Activated CD8-positive, alpha-beta T cell treated with anti-CD3 and anti-CD28 coated beads for 36 hours (primary cell): ENCODE measurements at places on chromosomes 5 and 9. TPM values are rescaled to one million over a fixed set of nuclear protein-coding genes. Genes with fewer than 3 reads are reported as not detected.

Gene FAXDC2
- not detected for total RNA-seq

DNA sequence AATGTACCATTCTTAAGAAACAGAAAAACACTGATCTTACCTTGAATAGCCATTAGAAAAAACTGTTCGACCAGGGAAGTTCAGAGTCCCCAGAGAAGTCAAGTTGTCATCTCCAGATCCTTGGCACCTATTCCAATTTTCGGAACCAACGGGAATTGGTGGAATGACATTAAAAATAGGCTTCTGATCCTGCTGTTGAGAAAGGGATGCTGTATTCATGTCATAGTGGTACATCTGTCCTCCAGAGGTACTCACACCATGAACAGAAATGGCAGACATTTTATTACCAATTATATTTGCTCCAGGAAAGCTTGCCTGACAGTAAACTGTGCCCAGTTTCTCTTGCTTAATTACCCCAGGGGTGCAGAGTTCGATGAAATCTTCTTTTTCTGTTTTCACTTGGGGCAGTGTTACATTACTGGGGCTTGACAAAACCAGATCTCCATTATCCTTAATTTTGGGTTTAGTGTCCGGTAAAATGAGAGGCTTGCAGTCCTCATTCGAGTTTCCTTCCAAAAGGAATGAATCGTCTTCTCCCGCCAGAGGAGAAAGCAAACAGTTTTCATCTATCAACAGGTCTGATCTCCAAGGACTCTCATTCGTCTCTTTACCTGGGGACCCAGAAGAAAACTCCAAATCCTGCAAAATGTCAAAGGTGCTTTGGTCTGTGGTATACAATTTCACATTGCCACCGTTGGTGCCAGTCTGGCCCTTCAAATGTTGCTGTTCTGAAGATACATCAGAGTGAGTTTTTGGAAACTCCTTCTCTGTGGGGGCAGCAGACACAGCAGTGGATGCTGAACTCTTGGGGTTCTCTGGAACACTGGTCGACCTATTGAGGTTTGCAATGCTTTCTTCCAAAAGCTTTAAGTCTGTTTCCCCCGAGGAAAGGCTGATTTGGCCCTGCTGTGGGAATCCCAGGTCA is 3.6 kb downstream of the NR3C1 start:
- peak overlapping the region; percentile 36 for H3K27ac ChIP-seq
- DNase-seq, result peak; percentile 6

Gene IL3
- total RNA-seq, result 0.25 TPM

GRCh38 chr5:83701886-83702285 is 18.8 kb downstream of the HAPLN1 start:
- DNase-seq, result no peak
- H3K36me3 ChIP-seq, result no peaks in the 10 kb centered on the region
- peaks cover 11% of the 10 kb centered on the region for H3K27me3 ChIP-seq

DNA sequence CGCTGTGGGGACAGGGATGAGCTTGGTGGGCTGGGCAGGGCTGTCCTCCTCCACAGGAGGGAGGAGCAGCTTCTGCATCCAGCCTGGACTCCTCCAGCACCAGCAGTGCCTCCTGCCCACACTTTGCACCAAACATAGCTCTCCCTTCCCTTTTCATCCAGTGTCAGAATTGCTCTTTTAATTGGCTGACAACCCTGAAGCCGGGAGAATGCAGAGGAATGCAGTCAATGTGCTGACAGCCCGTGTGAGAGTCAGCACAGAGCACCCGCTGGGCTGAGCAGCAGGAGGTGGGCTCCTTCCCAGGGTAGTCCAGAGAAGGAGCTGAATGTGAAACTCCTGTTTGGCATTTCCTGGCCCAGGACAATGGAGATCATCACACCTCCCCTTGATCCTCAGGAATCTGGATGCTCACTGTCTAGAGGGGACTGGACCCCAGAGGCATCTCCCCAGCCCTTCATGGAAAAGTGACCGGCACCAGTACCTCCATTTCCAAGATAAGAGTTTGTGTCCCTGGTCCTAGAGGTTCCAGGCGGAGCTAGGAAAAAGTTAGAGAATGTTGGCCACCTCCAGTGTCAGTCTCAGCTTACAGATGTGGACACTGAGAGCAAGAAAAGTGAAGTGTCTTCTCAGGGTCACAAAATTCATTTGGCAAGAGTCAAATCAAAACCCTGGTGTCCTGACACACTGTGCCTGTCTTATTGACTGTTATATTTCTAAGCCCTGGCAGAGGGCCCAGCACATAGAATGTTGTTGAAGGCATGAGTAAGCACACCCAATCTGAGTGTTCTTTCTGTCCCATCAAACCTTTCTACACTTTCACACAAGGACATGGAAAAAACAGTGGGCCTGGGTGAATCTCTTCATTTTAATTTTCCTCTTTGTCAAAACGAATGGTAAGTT is 202.1 kb downstream of the SNX18 start:
- peak; percentile 45 for DNase-seq
- peaks cover under 1% of the 10 kb centered on the region for H3K27me3 ChIP-seq
- peak overlapping the region; percentile 19 for H3K27ac ChIP-seq
- H3K4me3 ChIP-seq, result no peak overlapping the region
- H3K36me3 ChIP-seq, result no peaks in the 10 kb centered on the region

Gene DIAPH1
- total RNA-seq, result 218 TPM

DNA sequence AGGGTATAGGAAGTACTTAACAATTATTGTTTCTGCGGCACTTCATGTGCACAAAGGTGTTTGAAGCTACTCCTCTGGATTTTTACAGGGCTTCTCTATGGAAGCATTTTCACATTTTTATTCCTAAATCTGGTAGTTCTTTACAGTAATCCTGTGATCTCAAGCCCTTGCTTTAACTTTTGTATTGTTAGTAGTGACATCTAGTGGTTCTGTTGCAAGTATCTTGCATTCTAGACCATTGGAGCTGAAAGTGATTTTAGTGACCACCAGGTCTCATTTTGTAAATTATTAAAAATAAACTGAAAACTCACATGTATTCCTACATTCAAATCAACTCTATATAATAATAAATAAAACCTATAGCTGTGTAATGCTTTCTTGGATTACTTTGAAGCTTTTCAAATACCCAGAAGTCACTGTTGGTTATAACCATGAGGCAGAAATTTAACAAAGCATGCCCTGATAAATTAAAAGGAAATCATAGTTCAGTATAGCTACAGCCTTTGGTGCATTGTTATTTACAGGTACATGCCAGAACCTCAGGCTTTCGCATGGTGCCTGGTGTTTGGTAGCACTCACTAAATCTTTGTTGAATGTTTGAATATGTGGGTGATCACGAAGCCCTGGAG is 18.9 kb downstream of the RPS23 start:
- DNase-seq, result no peak
- no peak overlapping the region for H3K4me3 ChIP-seq

Gene LVRN
- total RNA-seq, result 0.27 TPM

DNA sequence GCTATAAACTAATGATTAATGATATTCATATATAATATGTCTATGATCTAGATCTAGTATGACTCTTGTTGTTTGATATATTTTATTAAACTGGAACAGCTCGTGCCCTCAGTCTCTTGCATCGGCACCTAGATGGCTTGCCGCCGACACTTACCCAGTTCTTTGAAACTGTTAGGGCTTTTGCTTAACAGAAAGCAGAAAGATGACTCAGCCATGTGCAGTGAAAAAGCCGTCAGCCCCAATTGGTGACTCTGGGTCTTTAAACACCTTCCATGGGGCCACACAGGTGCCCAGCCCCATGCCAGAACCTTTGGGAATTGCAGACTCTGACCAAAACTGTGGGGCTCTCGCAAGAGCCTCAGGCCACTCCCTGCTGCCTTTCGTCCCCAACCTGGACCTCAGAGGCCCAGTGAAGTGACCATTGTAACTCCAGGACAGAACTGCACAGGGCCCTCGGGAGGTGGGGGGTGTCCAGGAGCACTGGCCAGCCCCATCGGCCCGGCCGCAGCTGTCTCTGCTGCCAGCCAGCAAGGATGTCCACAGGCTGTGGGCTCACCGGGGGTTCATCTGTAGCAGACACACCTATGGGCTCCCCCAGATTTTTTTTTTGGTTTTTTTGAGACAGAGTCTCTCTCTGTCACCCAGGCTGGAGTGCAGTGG is 7.8 kb downstream of the LCN10 start:
- H3K27me3 ChIP-seq, result no peaks in the 10 kb centered on the region
- DNase-seq, result peak; percentile 56
- peaks cover 31% of the 10 kb centered on the region for H3K4me1 ChIP-seq
- H3K27ac ChIP-seq, result no peak overlapping the region

Gene PLPPR1
- total RNA-seq, result not detected

GRCh38 chr9:96126321-96126881 is 175.6 kb downstream of the HSD17B3 start:
- no peaks in the 10 kb centered on the region for H3K36me3 ChIP-seq
- DNase-seq, result no peak
- peaks cover 2% of the 10 kb centered on the region for H3K4me1 ChIP-seq
- peaks cover 2% of the 10 kb centered on the region for H3K27me3 ChIP-seq
- H3K27ac ChIP-seq, result no peak overlapping the region
- no peak overlapping the region for H3K4me3 ChIP-seq

GRCh38 chr5:95081982-95082381 is 202.9 kb downstream of the MCTP1 start:
- no peaks in the 10 kb centered on the region for H3K36me3 ChIP-seq
- peak overlapping the region; percentile 1 for H3K4me3 ChIP-seq
- H3K27ac ChIP-seq, result no peak overlapping the region
- peaks cover 3% of the 10 kb centered on the region for H3K27me3 ChIP-seq

- H3K4me1 ChIP-seq, result no peaks in the 10 kb centered on the region
- H3K27ac ChIP-seq, result no peak overlapping the region
Observed at GRCh38 chr9:136014924-136015633, 53.9 kb upstream of the UBAC1 start.

GRCh38 chr5:67799732-67800234 is 415.8 kb upstream of the PIK3R1 start:
- no peaks in the 10 kb centered on the region for H3K36me3 ChIP-seq
- H3K27ac ChIP-seq, result no peak overlapping the region
- DNase-seq, result no peak
- H3K4me3 ChIP-seq, result no peak overlapping the region
- H3K27me3 ChIP-seq, result no peaks in the 10 kb centered on the region
- peaks cover 5% of the 10 kb centered on the region for H3K4me1 ChIP-seq

GRCh38 chr5:14729448-14730385 is 65.2 kb downstream of the OTULIN start:
- H3K4me1 ChIP-seq, result peaks cover 2% of the 10 kb centered on the region
- no peak for DNase-seq
- no peak overlapping the region for H3K27ac ChIP-seq
- peaks cover 10% of the 10 kb centered on the region for H3K36me3 ChIP-seq
- no peaks in the 10 kb centered on the region for H3K27me3 ChIP-seq
- no peak overlapping the region for H3K4me3 ChIP-seq

DNA sequence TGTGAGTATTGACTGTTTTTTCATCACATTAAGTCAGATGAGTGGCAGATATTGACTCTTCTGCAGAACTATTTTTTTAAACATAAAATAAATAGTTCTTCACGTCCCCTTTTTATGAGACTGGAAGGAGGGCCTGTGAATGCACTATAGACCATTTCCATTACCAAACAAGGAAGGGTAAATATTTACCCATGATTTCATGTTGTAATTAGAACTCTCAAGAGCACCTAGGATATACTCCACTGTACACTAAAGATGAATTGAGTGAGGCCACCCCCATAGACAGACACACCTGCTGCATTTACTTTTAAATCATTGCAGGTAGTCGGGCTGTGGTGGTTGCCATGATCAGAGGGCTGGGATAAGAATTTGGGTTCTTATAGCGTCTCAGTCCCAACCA is 22.6 kb downstream of the SLC36A1 start:
- H3K4me1 ChIP-seq, result no peaks in the 10 kb centered on the region
- no peak overlapping the region for H3K27ac ChIP-seq
- no peaks in the 10 kb centered on the region for H3K27me3 ChIP-seq
- DNase-seq, result no peak

Gene ALDH1A1
- total RNA-seq, result not detected

Gene PCDHGA4
- not detected for total RNA-seq

GRCh38 chr9:96343515-96344360 is 39.8 kb downstream of the SLC35D2 start:
- no peaks in the 10 kb centered on the region for H3K27me3 ChIP-seq
- H3K4me3 ChIP-seq, result no peak overlapping the region
- H3K36me3 ChIP-seq, result peaks cover 3% of the 10 kb centered on the region
- H3K27ac ChIP-seq, result no peak overlapping the region
- no peak for DNase-seq

- DNase-seq, result no peak
- H3K4me1 ChIP-seq, result peaks cover 11% of the 10 kb centered on the region
- H3K4me3 ChIP-seq, result no peak overlapping the region
- peaks cover 5% of the 10 kb centered on the region for H3K36me3 ChIP-seq
Observed at GRCh38 chr5:50325237-50325832, 115.8 kb downstream of the EMB start.

Gene EGFLAM
- not detected for total RNA-seq

Gene LHX3
- total RNA-seq, result not detected

Gene FOXD4L6
- 0.16 TPM for total RNA-seq

GRCh38 chr9:116558818-116559540 is 128.1 kb upstream of the TRIM32 start:
- no peaks in the 10 kb centered on the region for H3K4me1 ChIP-seq
- no peaks in the 10 kb centered on the region for H3K36me3 ChIP-seq

- peak overlapping the region; percentile 100 for H3K27ac ChIP-seq
- DNase-seq, result no peak
- no peaks in the 10 kb centered on the region for H3K27me3 ChIP-seq
Observed at GRCh38 chr5:160468363-160468975, 46.8 kb downstream of the PTTG1 start.

GRCh38 chr9:130698514-130698913 is 4.9 kb downstream of the EXOSC2 start:
- H3K4me3 ChIP-seq, result no peak overlapping the region
- no peaks in the 10 kb centered on the region for H3K27me3 ChIP-seq
- peaks cover 79% of the 10 kb centered on the region for H3K36me3 ChIP-seq
- no peak for DNase-seq
- H3K27ac ChIP-seq, result peak overlapping the region; percentile 14

DNA sequence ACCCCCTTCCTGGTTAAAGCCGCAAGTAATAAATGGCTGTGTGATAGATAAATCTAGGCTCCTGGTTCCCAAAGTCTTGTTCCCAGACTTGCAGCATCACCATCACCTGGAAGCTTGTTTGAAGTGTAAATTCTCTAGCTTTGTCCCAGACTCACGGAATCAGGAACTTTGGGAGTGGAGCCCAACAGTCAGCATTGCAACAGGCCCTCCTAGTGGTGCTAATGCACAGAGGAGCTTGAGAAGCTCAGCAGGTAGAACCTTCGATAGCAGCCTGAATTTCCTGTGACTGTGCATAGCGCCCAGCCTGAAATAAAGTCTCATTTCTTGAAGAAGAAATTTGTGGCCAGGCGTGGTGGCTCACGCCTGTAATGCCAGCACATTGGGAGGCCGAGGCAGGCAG is 30.3 kb upstream of the MELK start:
- H3K27ac ChIP-seq, result no peak overlapping the region
- H3K36me3 ChIP-seq, result no peaks in the 10 kb centered on the region
- no peaks in the 10 kb centered on the region for H3K4me1 ChIP-seq
- H3K4me3 ChIP-seq, result no peak overlapping the region
- H3K27me3 ChIP-seq, result no peaks in the 10 kb centered on the region
- no peak for DNase-seq

Gene FRRS1L
- not detected for total RNA-seq

- no peaks in the 10 kb centered on the region for H3K36me3 ChIP-seq
- H3K4me3 ChIP-seq, result peak within 1 kb of the TSS; percentile 63
- DNase-seq, result peak; percentile 17
- H3K27me3 ChIP-seq, result peaks cover 60% of the 10 kb centered on the region
Observed at GRCh38 chr5:32710550-32711361, at the start of gene NPR3. NPR3 (plus strand) TSS chr5:32711321; CDS start chr5:32711777, 456 bp downstream.

Gene ZNF879
- 2.6 TPM for total RNA-seq

Gene CCDC180
- total RNA-seq, result 3.2 TPM

GRCh38 chr5:58804291-58804690 is 221.4 kb downstream of the RAB3C start:
- no peak overlapping the region for H3K27ac ChIP-seq
- H3K4me1 ChIP-seq, result no peaks in the 10 kb centered on the region
- peaks cover 8% of the 10 kb centered on the region for H3K27me3 ChIP-seq
- no peak overlapping the region for H3K4me3 ChIP-seq
- DNase-seq, result no peak
- H3K36me3 ChIP-seq, result no peaks in the 10 kb centered on the region
